Femur (tissue), 1 donor: ENCODE measurements at places on chromosomes 6 and 20.

- no peak for DNase-seq
Observed at GRCh38 chr6:114862064-114862463, 519.2 kb upstream of the HS3ST5 start.

DNA sequence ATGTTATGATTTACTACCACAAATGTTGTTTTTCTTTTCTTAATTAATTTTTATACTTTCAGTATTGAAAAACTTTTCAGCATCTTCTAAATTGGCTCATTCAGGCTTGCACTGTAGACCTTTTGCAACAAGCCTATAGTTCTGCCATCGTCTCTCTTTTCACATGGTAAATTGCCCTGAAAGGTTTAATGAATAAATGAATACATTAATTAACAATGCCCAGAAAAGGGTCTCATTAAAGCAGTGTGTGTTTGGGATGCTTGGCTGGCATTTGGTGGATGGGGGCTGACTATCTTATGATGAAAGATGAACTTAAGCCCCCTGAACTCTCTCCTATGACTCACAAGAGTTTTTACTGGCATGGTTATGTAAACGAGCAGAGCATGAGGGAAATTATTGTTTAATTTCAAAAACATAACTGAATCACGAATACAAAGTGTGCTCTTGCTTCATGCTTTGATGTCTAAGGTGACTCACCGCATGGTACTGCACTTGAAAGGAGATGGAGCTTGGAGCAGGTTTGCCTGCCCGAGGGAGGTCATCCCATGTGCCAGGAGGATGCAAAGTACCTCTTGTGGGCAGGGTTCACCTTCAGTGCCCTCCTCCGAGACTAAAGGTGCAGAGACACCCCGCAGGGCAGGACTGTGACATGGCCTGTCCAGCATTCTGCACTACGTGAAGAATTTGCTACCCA, 13.8 kb upstream of the PCK1 start:
- no peak for DNase-seq

DNA sequence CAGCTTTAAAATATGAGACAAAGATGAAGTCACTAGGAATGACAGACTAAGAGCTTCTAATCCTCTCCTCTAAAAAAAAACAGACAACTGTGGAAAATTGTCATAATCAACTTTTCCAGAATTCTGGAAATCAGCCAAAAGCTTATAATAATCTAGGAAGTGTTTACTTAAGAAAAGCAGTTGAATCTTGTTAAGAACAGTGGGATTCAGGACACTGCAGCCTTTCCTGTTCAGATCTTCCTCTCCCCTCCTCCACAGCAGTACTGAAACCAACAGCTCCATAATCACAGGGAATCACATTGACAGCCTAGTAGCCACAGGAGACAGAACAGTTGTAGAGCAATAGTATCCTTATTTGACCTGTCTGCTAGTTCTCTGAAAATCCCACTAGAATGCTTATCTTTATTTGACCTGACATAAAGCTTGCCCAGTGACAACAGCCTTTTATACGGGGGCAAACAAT, 41.6 kb downstream of the IBTK start:
- no peak for DNase-seq

- DNase-seq, result no peak
Observed at GRCh38 chr20:43921227-43921780, 6.7 kb downstream of the TOX2 start.

DNA sequence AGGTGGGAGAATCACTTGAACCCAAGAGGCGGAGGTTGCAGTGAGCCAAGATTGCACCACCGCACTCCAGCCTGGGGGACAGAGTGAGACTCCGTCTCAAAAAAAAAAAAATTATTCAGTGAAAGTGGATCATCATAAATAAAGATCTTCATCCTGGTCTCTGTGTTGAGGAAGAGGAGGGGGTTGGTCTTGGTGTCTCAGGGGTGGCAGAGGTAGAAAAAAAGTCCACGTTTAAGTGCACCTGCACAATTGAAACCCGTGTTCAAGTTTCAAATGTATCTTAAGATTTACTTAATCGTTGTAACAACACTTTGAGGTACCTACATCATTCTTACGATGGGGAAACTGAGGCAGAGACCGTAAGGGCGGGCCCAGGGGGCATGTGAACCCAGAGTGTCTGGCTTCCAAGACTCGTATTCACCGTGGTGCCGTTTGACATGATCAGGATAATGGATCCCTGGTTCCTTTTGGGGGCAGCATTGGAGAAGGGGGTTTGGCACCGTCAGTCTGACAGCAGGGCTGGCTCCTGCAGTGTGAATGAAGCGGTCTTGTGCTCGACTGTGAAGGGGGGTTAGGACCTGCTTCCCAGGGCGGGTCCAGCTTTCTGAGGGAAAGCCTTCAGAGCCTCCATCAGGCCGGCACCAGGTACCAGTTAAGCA, 32.9 kb upstream of the ID1 start:
- DNase-seq, result no peak

DNA sequence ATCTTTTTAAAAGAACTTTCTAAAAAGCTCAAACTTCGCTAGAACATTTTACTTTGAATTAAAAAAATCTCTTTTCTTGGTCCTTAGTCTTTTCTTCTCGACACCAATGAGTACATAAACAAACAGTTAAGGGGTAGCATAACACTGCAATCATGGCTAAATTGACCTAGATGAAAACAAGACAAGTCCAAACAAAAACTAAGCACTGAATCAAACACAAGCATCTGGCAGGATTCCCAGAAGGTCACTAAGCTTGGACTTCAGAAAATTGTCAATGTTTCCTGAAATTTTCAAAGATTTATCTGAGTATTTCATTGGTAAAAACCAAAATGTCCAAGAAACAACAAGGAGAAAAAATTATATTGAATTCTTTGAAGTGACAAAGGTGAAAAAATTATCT, 5.0 kb downstream of the COL21A1 start:
- DNase-seq, result no peak

DNA sequence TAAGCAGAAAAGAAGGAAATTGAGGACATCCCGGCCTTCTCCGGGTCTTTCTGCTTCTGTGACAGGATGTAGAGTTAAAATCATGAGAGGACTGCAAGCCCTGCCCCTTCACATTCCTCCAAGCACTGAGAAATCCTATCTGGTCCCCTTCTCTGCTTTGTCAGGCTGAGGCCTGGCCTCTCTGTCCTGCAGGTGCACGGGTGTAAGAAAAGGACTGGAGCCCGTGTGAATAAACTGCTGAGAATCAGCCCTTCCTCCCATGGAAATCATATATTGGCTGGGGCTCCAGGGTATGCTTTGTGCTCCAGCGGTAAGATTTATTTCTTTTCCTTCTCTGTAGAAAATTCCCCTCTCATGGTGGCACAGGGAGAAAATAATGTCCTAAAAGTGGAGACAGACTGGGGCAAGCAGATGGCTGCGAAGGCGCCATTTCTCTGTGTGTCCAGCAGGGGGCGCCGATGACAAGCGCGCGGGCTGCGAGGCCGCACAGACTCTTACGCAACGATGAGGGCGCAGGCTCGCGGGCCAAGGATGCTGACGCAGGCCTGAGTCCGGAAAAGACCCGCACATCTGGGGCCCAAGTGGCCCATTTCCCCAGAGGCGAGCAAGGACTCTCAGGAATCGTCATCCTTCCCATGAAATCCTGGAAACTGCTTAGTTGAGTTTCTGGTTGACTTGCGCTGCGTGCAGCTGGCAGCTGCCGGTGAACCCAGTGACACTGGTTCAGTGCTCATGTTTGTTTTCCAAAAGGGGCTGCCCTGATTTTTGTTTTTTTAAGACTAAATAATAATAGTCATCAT, 258.6 kb downstream of the ADGB start:
- peak; percentile 89 for DNase-seq

DNA sequence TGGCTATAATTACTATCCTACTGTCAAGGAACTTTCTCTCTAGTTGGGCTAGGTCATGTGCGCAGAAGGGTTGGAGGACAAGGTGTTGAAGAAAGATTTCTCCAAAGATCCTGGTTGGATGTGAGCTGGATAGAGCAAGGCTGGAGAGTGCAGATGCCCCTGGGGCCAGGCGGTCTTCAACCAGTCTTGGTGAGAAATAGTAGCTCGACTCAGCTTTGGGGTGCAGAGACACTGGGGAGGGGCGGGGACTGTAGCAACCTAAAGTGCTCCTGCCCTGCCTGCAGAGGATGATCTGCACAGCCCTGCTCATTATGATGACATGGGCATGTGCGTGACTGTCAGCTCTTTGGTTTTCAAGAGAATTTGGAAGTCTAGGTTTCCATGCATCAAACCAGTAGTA, 35.9 kb downstream of the PHACTR3 start:
- DNase-seq, result no peak

GRCh38 chr20:57451795-57452661, 60.8 kb downstream of the RBM38 start:
- no peak for DNase-seq

DNA sequence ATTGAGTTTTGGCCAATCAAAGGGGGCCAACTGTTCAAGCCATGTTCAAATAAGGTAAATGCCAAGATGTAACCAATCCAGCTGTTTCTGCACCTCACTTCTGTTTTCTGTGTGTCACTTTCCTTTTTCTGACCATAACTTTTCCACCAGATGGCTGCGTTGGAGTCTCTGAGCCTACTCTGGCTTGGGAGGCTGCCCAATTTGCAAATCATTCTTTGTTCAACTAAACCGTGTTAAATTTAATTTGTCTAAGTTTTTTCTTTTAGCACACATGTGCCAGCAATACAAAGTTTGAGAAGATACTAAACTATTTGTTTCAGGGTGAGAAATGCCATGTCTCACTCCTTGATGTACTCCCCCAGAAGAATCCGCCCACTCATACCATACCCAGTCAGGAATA, 52.1 kb downstream of the IYD start:
- DNase-seq, result no peak
